ENCODE measurements at places on chromosomes 4 and X. TPM values are rescaled to one million over a fixed set of nuclear protein-coding genes. Genes with fewer than 3 reads are reported as not detected.

DNA sequence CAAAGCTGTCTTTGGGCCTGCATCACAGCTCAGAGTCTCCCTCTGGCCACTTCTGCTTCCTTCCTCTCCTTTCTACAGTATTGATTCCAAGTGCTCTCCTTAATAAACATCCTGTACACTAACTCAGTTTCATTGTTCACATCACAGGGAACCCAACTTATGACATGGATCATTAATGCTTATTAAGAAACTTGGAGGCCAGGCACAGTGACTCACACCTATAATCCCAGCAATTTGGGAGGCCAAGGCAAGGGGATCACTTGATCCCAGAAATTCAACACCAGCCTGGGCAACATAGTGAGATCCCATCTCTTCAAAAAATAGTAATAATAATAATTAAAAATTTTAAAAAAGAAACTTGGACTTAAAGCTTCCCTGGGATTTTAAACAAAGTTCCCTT is 89.2 kb upstream of the EFHC2 start:
- DNase-seq = no peak

DNA sequence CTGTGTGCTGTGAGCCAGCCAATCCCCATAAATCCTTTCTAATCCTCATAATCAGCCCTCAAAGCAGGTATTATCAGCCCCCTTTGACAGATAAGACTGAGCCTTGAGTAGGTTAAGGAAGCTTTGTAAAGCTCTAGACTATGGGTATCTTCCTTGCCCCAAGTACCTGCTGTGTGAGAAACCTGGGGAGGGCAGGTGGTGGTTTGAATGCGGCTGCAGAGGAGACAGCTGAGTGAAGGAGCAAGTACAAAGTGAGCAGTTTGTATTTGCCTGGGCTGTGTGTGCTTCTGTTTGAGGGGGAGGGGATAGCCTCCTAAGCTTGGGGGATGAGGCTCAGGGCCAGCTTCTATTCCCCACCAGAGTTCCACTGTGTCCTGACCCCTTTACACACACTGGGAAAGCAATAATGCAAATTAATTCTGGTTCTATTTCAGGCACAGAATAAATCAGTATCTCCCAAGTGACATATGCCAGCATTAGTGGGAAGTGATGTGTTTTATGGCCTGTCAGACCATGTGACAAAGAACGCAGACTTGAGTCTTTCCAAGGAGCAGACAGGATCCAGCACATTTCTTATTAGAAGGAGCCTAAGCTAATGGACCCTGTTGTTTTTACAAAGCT is 63.5 kb downstream of the EVC start:
- peak; percentile 39 for DNase-seq

DNA sequence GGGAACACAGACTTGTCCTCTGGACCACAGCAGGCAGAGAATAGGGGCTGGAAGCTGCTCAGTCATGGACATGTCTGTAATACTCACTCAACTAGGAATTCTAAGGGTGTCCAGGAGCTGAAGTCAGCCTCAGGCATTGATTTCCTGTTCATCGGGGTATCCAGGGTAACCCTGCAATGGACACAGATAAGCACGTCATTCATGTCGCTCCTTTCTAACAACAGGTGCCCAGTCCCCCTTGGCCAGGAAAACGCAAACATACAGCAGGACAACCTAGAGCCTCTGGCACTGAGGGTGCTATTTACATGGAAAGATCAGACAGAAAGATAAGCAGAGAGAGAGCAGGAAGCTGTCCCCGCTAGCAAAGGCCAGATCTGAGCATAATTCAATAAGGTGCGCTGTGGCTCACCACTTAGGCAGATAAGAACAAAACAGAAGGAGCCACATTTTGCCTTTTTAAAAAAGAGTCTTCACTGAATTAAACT is 21.3 kb downstream of the QDPR start:
- DNase-seq = peak; percentile 58

DNA sequence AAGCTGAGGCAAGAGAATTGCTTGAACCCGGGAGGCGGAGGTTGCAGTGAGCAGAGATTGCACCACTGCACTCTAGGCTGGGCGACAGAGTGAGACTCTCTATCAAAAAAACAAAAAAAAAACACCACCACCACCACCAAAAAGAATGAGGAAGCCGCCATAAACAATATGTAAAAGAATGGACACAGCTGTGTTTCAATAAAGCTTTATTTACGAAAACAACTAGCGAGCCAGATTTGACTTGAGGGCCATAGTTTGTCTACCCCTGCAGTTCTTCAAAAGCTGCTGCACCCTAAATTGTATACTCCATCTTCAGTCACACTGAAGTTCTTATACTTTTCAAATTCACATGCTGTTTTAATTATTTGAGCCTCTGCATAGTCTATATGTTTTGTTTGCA is 306.5 kb upstream of the KLF3 start:
- no peak for DNase-seq

DNA sequence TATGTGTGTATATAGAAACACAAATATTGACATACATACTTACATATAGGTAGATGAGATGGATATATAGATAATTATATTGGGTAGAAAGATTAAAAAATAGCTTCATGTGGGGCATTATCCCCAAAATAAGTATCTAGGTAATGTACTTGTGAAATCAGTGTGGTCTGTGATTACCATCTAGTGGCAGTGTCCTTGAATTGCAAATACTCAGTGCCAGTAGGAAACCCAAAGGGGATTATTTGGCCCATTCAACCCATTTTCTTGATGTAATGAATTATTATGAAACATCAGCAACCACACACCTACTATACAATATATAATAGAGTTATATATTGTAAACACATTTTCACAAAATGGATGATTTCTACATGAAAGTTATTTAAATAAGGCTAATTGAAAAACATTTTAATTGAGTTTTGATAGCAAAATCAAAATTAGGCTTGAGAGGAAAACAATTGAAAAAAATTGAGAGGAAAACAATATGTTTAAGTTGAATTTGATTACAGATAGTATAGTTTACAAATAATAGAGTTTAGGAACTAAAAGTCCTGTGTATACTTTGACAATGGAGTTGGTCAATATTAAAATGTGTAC is 389.4 kb downstream of the GALNTL6 start:
- no peak for DNase-seq

DNA sequence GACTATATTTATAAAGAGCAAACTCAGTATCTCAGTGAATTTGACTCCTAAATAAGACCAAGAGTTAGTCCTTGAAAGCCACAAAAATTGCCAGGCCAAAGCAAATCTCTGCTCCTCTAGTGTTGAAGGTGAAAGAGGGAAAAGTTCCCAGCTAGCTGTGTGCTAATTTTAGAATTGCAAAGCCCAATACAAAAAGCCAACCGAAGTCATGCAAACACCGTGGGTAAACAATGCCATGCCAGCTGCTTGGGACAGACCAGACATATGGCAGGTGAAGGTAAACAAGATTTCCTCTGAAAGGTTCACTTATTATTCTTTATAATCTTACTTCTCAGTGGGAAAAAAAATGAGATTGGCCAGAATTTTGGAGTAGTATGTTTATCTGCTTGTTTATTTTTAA is 80.5 kb upstream of the LNX1 start:
- no peak for DNase-seq

- DNase-seq = no peak
Observed at GRCh38 chr4:170083541-170083940, 6.2 kb downstream of the AADAT start.

GRCh38 chr4:146283758-146284651 is 69.7 kb downstream of the REELD1 start:
- DNase-seq = no peak

Gene PABPC4L
- 3.0 TPM for total RNA-seq

Gene TMEM131L
- total RNA-seq = 17.0 TPM

Gene UGT2A1
- total RNA-seq = not detected

Gene WNK3
- 5.6 TPM for total RNA-seq

Gene NOX1
- not detected for total RNA-seq
